Activated CD4-positive, alpha-beta T cell treated with anti-CD3 and anti-CD28 coated beads for 36 hours (primary cell): ENCODE measurements at places on chromosomes 12 and 14.

DNA sequence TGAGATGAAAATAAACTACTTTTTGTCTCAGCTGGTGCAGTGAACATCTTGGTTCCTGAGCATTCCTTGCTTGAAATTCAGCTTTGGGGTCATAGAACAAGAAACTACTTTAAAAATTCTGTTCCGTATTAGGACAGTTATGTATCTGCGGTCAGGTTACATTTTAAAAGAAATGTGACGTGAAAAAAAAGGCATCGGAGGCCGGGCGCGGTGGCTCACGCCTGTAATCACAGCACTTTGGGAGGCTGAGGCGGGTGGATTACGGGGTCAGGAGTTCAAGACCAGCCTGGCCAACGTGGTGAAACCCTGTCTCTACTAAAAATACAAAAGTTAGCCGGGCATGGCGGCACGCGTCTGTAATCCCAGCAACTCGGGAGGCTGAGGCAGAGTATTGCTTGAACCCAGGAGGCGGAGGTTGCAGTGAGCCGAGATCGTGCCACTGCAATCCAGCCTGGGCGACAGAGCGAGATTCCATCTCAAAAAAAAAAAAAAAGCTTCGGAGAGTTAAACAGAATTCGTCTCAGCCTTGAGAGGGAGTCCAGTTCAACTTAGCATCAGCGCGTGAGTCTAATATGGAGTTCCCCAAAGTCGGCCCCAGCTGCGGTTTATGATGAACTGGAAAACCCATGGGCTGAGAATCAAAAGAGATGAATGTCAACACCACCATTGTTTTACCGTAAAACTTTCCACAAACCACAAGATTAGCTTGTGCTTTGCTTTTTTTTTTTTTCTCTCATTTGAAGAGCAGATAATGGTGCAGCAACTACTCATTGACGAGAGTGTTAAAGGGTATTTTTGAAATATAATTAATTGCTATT, 2.1 kb upstream of the SLC2A13 start:
- DNase-seq: peak; percentile 64

GRCh38 chr12:26734510-26735248, 98.3 kb downstream of the ITPR2 start:
- no peak for DNase-seq

DNA sequence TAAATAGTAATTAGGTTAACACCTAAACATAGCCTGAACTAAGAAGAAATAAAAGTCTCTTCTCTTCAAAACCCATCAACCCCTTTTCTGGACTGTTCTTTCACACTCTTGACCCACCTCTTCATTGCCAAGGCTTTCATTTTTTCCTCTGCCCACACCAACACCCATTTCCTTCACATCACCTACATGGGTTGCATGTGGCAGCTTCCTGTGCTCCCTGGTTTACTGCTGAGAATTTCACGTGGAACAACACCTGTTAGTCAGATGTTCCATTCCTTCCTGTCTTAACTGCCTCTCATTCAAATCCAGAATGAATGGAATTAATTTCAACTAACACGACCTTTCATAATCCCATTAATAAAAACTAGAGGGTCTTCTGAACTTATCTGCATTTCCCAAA, 157.3 kb downstream of the BCAT1 start:
- DNase-seq: no peak

DNA sequence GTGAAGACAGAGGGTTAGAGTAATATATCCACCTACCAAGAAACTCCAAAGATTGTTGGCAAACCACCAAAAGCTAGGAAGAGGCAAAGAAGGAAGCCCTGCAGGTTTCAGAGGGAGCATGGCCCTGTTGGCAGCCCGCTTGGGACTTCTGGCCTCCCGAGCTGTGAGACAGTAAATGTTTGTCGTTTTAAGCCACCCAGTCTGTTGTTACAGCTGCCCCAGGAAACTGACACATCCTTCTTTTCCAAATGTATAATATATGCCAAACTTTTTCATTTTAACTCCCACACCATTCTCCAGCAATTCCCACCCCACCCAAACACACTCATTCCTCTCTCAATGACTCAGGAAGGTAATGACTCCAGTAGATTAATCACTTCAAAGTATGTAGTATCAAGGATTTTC, 74.0 kb downstream of the RPS29 start:
- DNase-seq: no peak

DNA sequence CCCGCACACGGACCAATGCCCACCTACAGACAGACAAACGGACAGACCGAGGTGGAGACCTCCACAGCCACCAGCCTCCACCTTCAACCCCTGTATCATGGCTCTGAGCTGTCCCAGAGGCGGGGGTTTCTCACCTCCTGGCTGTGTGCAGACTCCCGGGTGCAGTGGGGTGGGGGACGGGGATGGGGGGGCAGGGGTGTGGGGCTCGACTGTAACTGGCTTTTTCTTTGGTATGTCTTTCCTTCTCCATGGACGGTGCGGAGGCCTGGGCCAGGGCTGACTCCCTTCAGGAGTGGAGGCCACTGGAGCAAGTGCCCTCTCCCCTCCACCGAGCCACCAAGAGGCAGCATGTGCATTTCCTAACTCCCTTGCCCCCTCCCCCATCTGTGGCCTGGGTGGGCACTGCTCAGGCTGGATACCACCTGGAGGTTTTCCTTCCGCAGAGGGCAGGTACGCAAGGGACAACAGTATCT, 122.6 kb downstream of the ESRRB start:
- DNase-seq: no peak

- no peak for DNase-seq
Measured at GRCh38 chr12:24900196-24900595, 48.7 kb downstream of the BCAT1 start.

GRCh38 chr14:76696791-76697190, 64.5 kb upstream of the VASH1 start:
- DNase-seq: no peak

DNA sequence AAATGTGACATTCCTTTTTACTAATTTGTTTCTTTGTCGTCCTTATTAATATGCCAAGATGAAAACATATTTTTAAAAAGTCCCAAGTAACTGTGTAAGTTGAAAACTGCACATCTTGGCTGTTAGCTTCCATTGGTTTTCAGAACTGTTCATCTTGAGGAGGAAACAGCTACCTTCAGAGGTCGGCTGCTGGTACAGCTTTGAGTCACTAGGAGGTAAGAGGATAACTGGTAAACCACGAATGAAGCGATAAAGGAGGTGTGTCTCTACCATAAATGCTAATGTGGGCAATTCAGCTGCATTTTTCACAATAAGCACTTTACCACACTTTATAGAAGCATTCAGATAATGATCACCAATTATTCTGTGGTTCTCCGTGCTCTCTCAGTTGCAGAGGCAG, 137.5 kb upstream of the KRAS start:
- peak; percentile 70 for DNase-seq

DNA sequence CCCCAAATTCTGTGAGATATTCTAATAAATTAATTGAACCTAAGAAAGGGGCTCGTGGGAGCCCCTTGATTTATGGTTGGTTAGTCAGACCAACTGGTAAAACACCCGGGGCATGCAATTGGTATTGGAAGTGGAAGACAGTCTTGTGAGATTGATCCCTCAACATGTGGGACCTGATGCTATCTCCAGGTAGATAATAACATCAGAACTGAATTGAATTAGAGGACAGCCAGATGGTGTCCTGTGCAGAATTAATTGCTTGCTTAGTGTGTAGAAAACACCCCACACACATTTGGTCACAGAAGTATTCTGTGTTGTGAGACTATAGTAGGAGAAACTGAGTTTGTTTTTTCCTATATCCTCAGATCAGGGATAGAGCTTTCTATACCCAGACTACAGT, 22.0 kb downstream of the PYROXD1 start:
- DNase-seq: no peak

- peak; percentile 78 for DNase-seq
Measured at GRCh38 chr12:111529424-111530368, 69.4 kb downstream of the ATXN2 start.

- DNase-seq: no peak
Measured at GRCh38 chr12:107233551-107233950, 140.2 kb upstream of the CRY1 start.

DNA sequence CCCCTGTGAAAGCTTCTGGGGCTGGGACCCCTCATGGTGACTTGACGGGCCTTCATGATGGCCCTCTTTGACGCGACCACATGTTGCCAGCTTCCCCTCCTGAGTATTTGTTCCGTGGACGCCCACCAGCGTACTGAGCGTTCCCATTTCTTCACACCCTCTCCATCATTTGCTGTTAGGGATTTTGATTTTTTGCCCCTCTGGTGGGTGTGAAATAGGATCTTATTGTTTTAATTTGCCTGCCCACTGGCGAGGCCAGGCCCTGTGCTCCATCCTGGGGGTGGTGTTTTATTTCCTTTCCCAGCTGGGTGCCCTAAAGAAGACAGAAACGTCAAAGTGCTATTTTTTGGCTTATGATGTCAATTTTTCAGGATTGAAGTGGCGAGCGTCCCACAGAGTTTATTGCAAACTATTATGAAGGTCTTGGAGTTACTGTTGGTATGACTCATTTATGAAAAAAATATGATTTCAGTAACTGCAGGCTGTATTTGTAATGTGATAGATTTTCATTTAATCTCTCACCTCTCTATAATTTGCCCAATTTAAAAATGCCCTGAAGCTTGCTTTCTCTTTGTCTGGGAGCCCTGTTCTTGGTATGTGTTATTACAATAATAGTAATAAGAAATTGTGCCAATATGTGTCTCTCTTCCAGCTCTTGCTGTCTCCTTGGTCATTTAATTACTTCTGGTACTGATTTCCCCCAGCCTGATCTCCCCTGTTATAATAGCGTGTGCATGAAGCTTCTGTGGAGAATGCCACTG, 99.6 kb downstream of the SLC25A47 start:
- no peak for DNase-seq

- DNase-seq: no peak
Measured at GRCh38 chr12:104182144-104182543, 33.4 kb upstream of the TXNRD1 start.

DNA sequence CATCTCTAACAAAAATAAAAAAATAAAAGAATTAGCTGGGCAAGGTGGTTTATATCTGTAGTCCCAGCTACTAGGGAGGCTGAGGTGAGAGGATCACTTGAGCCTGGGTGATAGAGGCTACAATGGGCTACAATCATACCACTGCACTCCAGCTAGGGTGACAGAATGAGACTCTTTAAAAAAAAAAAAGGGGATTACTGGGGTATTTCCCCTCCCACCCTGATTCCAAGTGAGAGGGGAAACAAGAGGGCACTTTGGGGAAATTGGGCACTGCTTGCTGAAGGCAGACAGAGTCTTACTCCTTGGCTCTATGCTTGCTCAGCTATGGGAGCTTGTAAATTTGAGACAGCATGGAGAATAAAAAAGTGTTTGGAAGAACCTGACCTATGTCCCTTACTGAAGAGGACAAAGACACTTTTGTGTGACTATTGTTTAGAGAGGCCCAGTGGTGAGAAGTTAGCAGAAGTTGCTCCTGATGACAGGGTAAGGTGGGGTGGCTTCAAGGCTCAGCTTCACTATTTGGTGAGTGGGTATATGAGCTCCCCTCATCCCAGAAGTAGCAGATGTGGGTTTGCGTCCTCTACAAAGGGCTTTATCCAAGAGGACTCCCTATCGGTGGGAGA, 44.0 kb downstream of the KLRG1 start:
- no peak for DNase-seq

- no peak for DNase-seq
Measured at GRCh38 chr12:75603475-75603874, 92.1 kb upstream of the KRR1 start.

DNA sequence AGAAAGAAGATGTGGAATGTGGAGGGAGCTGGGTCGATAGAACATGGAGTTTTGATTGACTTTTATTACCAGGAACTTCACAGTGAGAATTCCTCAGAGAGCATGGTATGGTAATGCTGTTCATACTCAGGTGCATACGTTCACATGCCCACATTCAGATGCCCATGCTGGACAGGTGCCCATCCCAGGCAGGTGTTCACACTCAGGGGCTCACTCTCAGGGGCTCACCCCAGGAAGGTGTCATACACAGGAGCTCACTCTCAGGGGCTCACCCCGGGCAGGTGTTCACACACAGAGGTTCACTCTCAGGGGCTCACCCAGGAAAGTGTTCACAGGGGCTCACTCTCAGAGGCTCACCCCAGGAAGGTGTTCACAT, 360.0 kb upstream of the SFSWAP start:
- DNase-seq: no peak

DNA sequence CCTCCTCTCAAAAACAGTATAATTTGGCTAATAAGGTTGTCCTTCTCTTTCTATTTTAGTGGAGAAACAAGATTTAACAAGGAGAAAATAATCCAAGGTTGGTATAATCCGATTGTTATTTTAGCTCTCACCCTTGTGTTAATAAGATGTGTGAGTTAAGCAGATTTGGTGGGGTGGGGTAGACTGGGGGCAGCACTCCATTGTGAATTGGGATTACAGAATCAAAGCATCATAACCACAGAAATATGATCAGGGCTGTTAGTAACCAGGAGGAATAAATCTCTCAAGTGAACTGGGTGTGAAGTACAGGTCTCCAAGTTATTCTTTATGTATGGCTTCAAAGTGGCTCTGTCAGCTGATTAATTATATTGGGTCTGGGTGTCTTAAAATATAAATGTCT, 10.2 kb downstream of the TIGAR start:
- DNase-seq: no peak

- no peak for DNase-seq
Measured at GRCh38 chr14:94227029-94227428, 52.9 kb downstream of the PPP4R4 start.

GRCh38 chr14:89697281-89698060, 257.1 kb downstream of the EFCAB11 start:
- peak; percentile 43 for DNase-seq

DNA sequence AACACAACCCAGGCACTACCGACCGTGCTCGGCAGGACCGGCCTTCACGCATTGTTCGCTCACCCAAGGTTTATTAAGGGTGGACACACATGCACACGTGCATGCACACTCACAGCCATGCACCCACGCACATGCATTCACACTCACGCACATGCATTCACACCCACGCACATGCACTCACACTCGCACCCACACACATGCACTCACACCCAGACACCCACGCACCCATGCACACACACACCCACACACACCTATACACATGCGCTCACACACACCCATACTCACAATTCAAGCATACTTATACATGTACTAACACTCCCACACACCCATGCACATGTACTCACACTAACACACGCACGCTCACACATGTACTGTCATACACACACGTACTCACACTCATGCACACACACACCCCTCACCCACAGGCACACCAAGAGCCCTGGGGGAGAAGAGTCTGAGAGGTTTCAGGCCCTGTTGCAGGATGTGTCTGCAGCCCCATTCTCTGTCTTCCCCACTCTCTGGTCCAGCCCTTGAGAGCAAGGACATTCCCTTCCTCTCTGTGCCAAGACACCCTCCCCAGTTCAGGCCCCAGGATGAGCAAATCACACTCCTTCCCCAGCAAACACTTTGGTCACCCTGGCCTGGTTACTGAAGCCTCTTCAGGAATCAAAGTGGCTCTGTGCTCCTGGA, 49.4 kb upstream of the BCL11B start:
- no peak for DNase-seq
